ENCODE measurements at places on chromosomes 1 and 21. TPM values are rescaled to one million over a fixed set of nuclear protein-coding genes. Genes with fewer than 3 reads are reported as not detected.

RBP7 gene
- total RNA-seq: 17.0 TPM

HTR1D gene
- total RNA-seq: 0.97 TPM

SYNC gene
- 5.0 TPM for total RNA-seq

LGR6 gene
- total RNA-seq: 0.43 TPM

NHLH2 gene
- 1.4 TPM for total RNA-seq

LIX1L gene
- 19.8 TPM for total RNA-seq

SLX9 gene
- 28.6 TPM for total RNA-seq

S100PBP gene
- 51.8 TPM for total RNA-seq

S100A7 gene
- not detected for total RNA-seq

SORT1 gene
- total RNA-seq: 322 TPM

ASCL5 gene
- 0.86 TPM for total RNA-seq

EVI5 gene
- total RNA-seq: 52.5 TPM

GBP1 gene
- total RNA-seq: 22.7 TPM

FCN3 gene
- total RNA-seq: 0.65 TPM
